Breast epithelium (tissue), 4 donors: ENCODE measurements at places on chromosomes 1 and 21. TPM values are rescaled to one million over a fixed set of nuclear protein-coding genes. Genes with fewer than 3 reads are reported as not detected.
A peak's percentile ranks its signal among the peaks of the same experiment; 100 is the strongest.

GRCh38 chr21:30206551-30207251 is 9.2 kb downstream of the CLDN8 start:
- H3K27me3 ChIP-seq, result no peaks in the 10 kb centered on the region
- H3K36me3 ChIP-seq, result no peaks in the 10 kb centered on the region

DNA sequence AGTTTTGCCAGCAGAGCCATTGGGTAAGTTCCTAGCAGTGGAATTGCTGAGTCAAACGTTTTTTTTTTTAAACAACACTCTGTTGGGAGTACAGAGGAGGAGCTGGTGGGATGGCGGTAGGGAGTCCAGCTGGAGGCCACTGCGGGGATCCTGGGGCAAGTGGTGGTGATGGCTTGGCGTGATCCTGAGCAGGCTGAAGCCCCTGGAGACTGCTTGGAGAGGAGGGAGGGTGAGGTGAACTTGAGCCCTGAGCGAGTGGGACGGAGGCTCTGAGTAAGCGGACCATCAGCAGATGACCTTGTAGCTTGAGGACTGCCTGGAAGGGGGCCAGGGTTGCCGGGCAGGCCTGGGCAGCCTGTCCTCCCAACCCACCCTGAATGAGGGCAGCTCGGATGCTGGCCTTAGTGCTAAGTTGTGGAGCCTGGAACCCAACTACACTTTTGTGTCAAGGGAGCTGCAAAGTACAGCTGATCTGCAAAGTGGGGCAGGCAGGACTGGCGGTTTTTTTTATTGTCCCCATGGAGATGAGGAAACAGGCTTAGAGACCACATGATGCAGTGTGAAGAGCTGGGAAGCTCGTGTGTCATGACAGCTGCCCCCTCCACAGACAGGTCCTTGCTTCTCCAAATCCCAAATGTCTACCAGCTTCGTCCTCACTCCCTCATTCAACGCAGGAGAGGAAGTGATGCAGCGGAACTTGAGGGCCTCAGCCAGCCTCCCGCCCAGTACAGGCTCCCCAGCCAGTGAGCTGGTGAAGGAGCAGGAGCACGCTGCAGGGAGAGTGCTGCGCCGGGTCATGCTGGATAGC is 20.2 kb downstream of the MRPL37 start:
- peak overlapping the region; percentile 52 for H3K27ac ChIP-seq
- H3K36me3 ChIP-seq, result no peaks in the 10 kb centered on the region
- H3K4me1 ChIP-seq, result no peaks in the 10 kb centered on the region
- DNase-seq, result no peak
- no peaks in the 10 kb centered on the region for H3K27me3 ChIP-seq

DNA sequence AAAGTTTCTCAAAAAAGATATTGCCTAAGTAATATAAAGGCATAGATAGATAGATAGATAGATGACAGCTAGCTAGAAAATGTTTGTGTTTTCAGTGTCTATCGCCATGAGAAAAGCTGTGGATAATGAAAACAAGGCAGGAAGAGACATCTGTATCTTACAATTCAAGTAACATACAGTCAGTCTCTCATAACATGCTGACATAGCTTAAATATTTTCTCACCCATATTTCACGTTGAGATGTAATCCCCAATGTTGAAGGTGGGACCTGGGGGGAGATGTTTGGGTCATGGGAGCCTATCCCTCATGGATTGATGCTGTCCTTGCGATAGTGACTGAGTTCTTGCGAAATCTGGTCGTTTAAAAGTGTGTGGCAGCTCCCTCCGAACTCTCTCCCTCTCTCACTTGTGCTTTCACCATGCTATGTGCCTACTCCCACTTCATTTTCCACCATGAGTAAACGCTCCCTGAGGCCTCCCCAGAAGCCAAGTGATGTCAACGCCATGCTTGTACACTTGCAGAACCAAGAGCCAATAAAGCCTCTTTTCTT is 856.8 kb upstream of the ADAMTS5 start:
- H3K36me3 ChIP-seq, result no peaks in the 10 kb centered on the region
- no peaks in the 10 kb centered on the region for H3K4me1 ChIP-seq

DNA sequence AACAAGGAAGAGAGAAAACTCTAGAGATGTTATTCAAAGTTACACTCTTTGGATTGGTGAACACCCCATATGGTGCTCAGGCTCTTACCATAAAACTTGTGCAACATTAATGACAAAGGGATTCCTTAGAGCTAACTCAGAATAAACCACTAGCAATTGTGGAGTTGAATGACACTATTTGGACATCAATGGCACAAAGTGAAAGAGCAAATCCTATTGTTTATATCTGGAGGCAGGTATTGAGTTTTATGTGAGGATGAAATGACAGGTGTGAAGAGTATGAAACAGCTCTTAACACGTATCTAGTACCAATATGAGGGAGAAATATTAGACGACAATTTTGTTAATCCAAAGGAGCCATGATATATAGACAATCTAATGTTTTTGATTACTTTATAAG is 584.9 kb upstream of the PBX1 start:
- no peak overlapping the region for H3K4me3 ChIP-seq
- H3K27ac ChIP-seq, result no peak overlapping the region
- H3K27me3 ChIP-seq, result no peaks in the 10 kb centered on the region
- no peak for DNase-seq
- no peaks in the 10 kb centered on the region for H3K4me1 ChIP-seq

GRCh38 chr1:56574794-56575193 is 4.6 kb downstream of the PLPP3 start:
- H3K4me3 ChIP-seq, result peak overlapping the region; percentile 99
- no peak for DNase-seq
- no peaks in the 10 kb centered on the region for H3K27me3 ChIP-seq
- no peaks in the 10 kb centered on the region for H3K36me3 ChIP-seq

DNA sequence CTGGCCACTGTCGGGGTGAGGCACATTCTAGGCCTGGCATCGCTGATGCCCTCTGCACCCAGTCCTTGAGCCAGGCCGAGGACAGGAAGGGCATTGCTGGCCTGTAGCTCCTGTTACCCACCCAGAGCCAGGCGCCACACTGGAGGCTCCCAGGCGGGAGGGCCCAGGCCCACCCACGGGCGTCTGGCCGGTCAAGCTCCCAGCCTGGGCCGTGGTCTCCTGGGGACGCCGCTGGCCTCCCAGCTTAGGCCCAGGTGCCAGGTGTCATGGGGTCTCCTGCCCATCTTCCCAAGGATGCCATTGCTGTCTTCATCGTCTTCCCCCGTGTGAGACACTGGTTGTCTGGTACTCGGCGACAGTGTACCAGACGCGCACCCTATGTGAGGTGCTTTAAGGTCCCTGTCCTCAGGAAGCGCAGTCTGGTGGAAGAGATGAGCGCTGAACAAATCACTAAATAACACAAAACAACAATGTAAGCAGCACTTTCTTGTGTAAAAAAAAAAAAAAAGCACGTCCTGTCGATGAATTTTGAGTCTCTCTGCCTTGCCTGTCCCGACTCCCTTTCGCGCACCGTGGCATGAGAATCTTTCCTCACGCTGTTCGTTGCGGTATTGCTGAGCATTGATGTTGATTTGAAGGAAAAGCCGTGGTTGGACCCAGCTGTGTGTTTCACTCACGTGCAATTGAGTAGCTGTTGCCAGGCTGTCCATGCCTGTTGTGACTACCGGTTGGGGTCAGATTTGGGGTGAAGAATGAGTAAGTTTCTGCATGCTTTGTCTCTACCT is 27.0 kb upstream of the TRAPPC10 start:
- H3K27ac ChIP-seq, result no peak overlapping the region
- H3K36me3 ChIP-seq, result no peaks in the 10 kb centered on the region
- H3K27me3 ChIP-seq, result no peaks in the 10 kb centered on the region
- H3K4me1 ChIP-seq, result no peaks in the 10 kb centered on the region

- H3K4me3 ChIP-seq, result peak within 1 kb of the TSS; percentile 78
- no peaks in the 10 kb centered on the region for H3K4me1 ChIP-seq
- peak; percentile 71 for DNase-seq
- H3K27ac ChIP-seq, result peak within 1 kb of the TSS; percentile 83
- H3K36me3 ChIP-seq, result no peaks in the 10 kb centered on the region
Measured at GRCh38 chr1:220748089-220748934, at the start of gene MTARC2. TSS of gene MTARC2 (plus strand) at chr1:220748322. CDS start at chr1:220748532, 210 bp downstream.

DNA sequence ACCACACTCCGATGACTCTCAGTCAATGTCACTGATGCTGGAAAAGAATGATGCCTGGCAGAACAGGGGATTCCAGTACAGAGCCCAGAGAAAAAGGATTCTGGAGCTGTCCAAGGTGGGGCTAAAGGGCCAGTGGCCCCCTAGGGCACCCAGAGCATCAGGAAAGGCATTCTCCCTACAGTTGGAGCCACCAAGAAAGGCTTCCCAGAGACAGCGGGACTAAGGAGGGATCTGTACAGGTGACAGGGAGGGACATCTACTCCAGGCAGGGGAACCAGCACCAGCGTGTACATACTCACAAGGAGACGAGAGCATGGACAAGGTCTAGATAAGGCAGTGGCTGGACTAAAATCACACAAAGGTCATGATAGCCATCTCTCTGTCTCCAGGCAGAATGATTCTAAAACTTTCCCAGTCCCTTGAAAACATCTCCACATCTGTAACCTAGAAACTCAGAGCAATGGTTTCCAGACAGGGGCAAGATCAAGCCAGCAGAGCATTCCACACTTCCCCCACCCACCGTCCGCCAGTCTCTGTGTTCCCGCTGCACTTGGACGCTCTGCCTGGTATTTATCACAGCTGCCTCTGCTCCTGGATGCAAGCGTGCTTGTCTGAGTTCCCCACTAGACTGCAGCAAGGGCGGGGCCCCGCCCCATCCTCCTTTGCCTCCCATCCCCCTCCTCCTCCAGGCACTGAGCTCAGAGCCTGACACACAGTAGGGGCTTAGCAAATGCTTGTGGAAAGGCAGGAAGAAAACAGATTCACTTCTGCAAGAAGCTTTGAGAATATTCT is 111.6 kb upstream of the ZC3H12A start:
- no peak overlapping the region for H3K27ac ChIP-seq
- H3K4me1 ChIP-seq, result no peaks in the 10 kb centered on the region
- H3K4me3 ChIP-seq, result no peak overlapping the region
- no peak for DNase-seq
- H3K36me3 ChIP-seq, result no peaks in the 10 kb centered on the region

DNA sequence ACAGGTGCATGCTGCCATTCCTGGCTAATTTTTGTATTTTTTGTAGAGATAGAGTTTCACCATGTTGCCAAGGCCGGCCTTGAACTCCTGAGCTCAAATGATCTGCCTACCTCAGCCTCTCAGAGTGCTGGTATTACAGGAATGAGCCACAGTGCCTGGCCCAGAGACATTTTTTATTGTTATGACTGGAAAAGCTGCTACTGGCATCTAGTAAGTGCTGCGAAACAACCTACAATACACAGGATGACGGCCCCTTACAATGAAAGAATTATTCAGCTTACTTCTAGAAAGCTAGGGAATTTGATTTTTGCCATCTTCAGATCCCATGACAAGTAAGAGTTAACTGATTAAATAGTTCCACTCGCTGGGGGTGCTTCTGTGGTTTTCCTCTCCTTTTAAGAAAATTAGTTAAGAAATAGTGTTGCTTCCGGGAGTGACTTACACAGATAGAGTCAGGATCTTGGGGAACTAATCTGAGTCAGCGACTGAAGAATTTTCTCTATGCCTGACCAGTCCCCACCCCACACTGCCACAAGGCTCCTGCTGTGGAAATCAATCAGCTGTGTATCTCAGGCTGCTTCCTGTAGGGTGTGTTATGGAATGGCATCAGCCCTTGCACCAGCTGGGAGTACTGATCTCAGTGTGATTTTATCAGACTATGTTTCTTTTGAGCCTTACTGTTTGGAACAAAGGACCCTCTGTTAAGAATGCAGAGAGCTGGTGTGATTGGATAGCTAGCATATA is 93.0 kb upstream of the BMP8A start:
- no peaks in the 10 kb centered on the region for H3K36me3 ChIP-seq
- DNase-seq, result no peak

DNA sequence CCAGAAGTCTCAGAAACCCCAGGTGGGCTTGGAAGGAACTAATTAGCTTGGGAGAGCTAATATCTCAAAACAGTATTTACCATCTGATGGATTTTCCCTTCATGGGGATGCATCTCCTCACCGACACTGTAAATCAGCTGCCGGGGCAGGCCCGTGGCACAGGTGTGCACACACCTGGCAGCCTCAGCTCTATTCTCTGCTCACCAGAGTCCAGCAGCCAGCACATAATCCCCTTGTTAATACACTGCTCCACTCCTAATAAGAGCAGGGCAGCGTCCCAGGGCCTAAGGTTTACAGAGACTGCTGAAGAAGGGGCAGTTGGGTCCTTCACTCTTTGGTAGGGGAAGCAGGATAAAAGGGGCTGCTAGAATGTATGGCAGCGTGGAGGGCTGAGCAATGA is 200.0 kb downstream of the TOMM20 start:
- H3K4me1 ChIP-seq, result peaks cover 12% of the 10 kb centered on the region
- no peaks in the 10 kb centered on the region for H3K36me3 ChIP-seq
- no peak for DNase-seq
- H3K4me3 ChIP-seq, result no peak overlapping the region
- no peak overlapping the region for H3K27ac ChIP-seq
- no peaks in the 10 kb centered on the region for H3K27me3 ChIP-seq

DNA sequence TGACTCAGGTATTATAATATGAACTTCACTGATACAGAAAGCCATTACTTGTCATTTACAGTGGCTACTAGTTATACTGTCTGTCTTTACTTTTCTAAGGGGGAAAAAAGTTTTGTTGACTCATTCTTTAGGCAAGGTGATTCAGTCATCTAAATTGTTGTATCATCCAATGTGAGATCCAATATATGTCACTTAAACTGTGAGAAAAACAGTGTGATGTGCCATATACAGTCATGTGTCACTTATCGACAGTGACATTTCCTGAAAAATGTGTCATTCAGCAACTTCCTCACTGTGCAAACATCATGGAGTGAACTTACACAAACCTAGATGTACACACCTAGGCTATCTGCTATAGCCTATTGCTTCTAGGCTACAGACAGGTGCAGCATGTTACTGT is 57.6 kb downstream of the KCNK2 start:
- H3K27ac ChIP-seq, result no peak overlapping the region
- no peaks in the 10 kb centered on the region for H3K4me1 ChIP-seq
- H3K36me3 ChIP-seq, result no peaks in the 10 kb centered on the region
- no peak overlapping the region for H3K4me3 ChIP-seq
- no peaks in the 10 kb centered on the region for H3K27me3 ChIP-seq
- no peak for DNase-seq

- no peak for DNase-seq
- H3K27ac ChIP-seq, result no peak overlapping the region
- no peaks in the 10 kb centered on the region for H3K4me1 ChIP-seq
- H3K36me3 ChIP-seq, result no peaks in the 10 kb centered on the region
- no peak overlapping the region for H3K4me3 ChIP-seq
- no peaks in the 10 kb centered on the region for H3K27me3 ChIP-seq
Measured at GRCh38 chr1:60847391-60847790, 235.0 kb upstream of the NFIA start.

GRCh38 chr1:65112811-65113210 is 35.2 kb upstream of the AK4 start:
- no peak overlapping the region for H3K27ac ChIP-seq
- no peaks in the 10 kb centered on the region for H3K27me3 ChIP-seq
- H3K36me3 ChIP-seq, result no peaks in the 10 kb centered on the region
- H3K4me1 ChIP-seq, result no peaks in the 10 kb centered on the region

C8A gene
- not detected for total RNA-seq

GIPC2 gene
- total RNA-seq, result 2.6 TPM

BSND gene
- 0.15 TPM for total RNA-seq

SGIP1 gene
- 3.1 TPM for total RNA-seq

ITLN2 gene
- not detected for total RNA-seq

TMEM39B gene
- total RNA-seq, result 4.2 TPM

CHIT1 gene
- total RNA-seq, result 15.2 TPM

SELL gene
- total RNA-seq, result 2.3 TPM

SDC3 gene
- 16.5 TPM for total RNA-seq

LMX1A gene
- total RNA-seq, result not detected
